ENCODE measurements at places on chromosomes 7 and 10.

DNA sequence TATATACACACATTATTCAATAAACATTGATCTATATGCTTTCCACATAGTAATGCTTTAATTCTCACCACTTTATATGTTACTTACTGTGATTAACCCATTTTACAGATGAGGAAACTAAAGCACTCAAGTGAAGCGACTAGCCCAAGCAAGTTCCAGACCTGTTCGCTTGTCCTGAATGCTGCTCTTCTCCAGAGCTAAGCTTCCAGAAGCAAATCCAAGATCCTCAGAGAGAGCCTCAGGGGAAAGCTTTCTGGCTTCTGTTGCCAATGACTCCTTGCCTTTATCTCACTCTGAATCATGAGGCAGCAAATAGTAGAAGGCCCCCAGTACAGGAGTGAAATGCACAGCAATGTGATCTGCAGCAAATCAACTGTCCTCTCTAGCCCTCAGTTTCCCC lies 32.2 kb downstream of the XPNPEP1 start:
- no peak for DNase-seq

- peak; percentile 11 for DNase-seq
Measured at GRCh38 chr10:104328896-104329710, 9.2 kb downstream of the ITPRIP start.

DNA sequence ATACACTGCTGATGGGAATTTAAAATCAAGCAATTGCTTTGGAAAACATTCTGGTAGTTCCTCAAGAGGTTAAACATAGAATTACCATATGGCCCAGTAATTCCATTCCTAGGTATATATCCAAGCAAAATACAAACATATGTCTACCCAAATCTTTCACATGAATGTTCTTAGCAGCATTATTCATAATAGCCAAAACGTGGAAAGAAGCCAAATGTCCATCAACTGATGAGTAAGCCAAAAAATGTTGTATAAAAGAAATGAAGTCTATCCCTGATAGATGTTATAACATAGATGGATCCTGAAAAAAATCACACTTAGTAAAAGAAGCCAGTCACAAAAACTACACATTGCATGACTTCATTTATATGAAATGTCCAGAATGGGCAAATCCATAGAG lies 893.0 kb downstream of the SORCS3 start:
- no peak for DNase-seq

DNA sequence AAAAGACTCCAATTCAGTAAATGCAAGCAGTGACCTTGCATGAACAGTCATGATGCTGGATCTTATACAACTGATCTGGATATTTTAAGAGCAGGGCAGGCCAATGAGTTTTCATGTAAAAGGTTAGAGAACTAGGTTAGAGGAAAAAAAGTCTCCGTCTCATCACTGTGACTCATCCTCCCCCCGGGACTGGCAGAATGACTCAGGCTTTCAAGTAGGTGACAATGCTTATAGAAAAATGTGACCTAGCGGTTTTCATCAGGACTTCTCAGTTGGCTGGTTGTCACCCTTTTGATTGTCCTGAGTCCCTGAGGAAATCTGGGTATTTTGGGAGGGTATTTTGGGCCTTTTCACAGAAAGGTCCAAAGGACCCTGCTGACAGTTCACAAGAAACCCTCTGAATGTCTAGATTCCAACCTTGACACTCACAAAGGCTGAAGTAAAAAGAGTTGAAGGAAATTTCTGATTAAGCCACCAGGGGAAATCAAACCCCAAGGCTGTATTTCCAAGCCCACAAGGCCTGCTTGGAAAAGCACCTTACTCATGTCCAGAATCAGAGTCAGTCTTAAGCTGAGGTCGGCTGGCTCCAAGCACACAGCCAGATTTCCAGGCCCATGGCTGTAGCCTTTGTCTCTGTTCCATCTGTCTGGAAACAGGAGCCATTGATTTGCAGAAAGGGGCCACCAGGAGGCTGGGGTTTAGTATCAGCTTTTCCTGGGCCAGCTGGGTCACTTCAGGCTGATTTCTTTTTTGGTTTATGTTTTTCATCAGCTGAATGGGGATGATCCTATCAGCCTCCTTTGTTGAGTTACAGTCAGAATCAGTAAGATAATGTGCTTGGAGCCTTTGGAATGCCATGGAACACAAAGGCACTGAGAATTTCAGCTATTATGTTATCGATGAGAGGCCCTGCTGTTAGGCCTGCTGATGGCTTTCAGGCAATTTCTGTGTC lies 226.4 kb upstream of the HABP2 start:
- peak; percentile 82 for DNase-seq

DNA sequence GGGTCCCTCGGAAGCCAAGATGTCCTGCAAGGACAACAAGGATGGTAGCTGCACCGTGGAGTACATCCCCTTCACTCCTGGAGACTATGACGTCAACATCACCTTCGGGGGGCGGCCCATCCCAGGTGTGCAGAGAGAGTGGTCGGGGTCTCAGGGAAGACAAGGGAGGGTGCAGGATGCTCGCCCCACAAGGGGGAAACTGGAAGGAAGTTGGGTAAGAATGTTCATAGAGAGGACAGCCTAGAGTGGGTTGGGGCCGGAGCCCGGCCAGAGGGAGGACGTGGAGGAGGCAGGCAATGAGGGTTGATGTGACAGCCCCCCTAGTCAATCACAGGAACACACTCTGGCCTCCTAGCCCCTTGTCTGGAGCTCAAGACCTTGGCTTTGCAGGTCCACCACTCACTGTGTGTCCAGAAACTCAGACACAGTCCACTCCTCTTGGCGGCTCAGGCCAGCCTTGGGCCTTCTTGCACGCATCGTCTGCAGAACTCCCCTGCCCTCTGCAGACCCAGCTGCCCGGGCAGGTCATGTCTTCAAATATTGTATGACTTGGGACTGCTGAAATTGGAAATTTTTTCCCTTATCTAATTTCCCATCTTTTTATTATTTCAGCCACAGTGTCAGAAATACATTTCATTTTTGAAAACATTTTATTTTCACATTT lies 15.7 kb upstream of the ATP6V1F start:
- DNase-seq, result no peak

DNA sequence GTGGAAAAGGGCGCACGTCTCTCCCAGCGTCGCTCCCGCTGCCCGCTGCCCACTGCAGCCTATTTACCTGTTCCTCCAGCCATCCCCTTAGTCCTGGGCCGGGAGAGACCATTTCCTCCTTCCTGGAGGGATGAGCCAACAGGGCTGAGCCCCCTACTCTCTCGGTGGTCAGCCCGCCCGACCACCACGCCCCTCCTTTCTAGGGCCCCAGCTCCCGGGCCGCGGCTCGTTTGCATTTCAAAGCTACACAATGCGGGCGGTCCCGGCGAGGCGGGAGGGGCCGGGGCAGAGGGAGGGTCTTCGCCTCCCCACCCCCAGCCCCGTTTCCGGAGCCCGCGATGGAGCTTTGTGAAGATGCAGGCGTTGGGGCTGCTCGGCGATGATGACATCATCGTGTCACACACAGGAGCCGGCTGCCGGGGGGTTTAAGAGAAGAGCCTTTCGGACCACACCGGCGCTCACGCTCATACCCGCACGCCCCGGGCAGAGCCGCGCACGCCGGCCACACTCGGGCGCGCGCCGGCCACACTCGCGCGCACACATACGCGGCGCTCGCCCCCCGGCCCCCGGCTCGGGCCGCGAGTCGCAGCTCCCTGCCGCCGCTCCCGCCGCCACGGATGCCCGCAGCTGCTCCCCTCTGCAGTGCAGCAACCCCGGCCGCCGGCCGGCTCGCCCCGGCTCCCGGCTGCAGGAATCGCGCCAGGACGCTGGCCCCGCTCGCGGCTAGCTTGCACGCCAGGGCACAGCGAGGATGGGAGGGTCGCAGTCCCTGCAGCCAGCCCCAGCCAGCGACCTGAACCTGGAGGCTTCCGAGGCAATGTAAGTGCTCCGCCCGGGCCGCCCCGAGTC lies 107.7 kb upstream of the BTBD16 start:
- no peak for DNase-seq

- DNase-seq, result no peak
Measured at GRCh38 chr10:20677340-20677739, 219.8 kb downstream of the NEBL start.

GRCh38 chr7:2251841-2252771 lies 10.1 kb downstream of the NUDT1 start:
- DNase-seq, result no peak

GRCh38 chr7:129354428-129355157 lies 79.6 kb upstream of the STRIP2 start:
- no peak for DNase-seq

GRCh38 chr7:106476751-106477150 lies 184.2 kb downstream of the CCDC71L start:
- DNase-seq, result no peak

DNA sequence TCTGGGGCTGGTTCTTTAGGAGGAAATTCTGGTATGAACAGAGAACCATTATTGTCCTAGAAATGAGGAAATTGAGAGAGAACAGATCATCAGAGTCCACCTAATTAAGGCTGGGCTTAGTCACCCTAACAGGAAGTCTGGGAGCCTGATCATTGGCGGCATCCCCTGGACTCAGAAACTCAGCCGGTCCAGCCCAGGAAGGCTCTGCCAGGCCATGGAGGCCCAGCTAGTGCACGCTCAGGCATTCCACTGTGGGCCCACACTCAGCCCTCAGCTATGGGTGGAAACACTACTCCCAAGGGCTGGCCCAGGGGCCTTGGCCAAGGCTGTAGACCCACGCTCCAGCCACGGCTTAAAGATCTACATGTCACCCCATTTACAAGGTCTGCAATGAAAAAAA lies 109.2 kb downstream of the PTPN20 start:
- no peak for DNase-seq

- no peak for DNase-seq
Measured at GRCh38 chr10:15719899-15720634, at the start of gene ITGA8. TSS of gene ITGA8 (minus strand) at chr10:15719922. CDS start at chr10:15719771, 151 bp downstream.

GRCh38 chr7:84865560-84865959 lies 321.3 kb downstream of the SEMA3D start:
- DNase-seq, result no peak

DNA sequence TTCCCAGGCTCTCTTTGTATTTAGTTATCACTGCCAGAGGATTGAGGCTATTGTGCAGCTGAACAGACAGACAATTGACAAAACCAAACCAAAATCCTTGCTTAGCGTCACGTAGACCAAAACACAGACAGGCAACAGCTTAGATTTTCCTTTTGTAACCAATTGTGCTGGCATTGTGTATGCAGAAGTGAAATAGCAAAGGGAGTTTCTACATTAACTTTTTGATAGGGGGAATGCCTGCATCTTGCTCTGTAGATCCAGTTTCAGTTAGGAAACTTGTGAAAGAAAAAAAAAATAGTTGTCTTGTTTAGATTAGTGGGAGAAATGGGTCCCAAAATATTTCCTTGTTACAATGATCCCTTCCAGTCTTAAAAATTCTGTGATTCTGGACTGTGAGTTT lies 333.8 kb downstream of the BBS9 start:
- no peak for DNase-seq

GRCh38 chr7:15561835-15562234 lies at the start of gene AGMO:
TSS of gene AGMO (minus strand) at chr7:15562015.
- peak; percentile 75 for DNase-seq

DNA sequence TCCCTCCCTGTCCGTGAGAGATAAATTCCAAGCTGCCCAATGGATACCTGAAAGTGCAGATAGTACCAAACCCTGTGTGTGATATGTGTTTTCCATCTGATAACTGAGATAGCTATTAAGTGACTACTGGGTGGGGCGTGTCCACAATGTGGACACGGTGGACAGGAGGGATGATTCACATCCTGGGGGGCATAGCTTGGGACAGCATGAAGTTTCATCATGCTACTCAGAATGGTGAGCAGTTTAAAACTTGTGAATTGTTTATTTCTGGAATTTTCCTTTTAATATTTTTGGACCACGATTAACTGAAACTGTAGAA lies 158.6 kb downstream of the CREB5 start:
- no peak for DNase-seq

GRCh38 chr7:25886387-25887240 lies 265.4 kb upstream of the NFE2L3 start:
- no peak for DNase-seq

GRCh38 chr7:91198371-91198770 lies 65.9 kb upstream of the FZD1 start:
- DNase-seq, result no peak

Measured in LoVo (cell line).